ENCODE measurements at places on chromosomes 13 and 19.
A peak's percentile ranks its signal among the peaks of the same experiment; 100 is the strongest.

- DNase-seq = no peak
Measured at GRCh38 chr19:56294549-56294948, 20.1 kb downstream of the ZSCAN5A start.

DNA sequence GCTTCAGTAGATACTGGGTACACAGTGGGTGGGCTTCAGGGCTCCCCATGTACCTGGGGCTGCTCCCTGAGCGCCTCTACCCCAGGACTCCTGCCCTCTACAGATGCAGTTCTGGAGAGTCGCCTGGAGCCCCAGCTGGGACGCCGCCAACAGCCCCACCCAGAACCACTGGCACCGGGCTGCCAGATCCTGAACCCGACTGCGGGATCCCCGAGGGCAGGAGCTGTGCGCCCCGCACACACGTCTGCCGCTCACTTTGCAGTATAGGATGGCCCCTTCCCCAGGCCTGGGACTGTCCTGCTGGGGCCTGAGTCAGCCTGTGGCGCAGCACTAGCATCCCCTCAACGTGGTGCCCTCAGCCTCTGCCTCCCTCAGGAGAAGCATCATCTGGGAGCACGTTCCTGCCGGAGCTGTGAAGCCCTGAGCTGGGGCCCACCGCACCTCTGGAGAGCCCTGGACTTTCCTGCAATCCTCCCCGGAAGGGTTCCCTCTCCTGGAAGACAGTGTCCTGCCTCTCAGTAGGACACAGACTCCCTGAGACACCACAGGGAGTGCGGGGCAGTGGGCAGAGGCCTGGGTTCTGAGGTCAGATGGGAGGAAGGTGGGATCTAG lies 3.7 kb downstream of the REXO1 start:
- no peak for DNase-seq

DNA sequence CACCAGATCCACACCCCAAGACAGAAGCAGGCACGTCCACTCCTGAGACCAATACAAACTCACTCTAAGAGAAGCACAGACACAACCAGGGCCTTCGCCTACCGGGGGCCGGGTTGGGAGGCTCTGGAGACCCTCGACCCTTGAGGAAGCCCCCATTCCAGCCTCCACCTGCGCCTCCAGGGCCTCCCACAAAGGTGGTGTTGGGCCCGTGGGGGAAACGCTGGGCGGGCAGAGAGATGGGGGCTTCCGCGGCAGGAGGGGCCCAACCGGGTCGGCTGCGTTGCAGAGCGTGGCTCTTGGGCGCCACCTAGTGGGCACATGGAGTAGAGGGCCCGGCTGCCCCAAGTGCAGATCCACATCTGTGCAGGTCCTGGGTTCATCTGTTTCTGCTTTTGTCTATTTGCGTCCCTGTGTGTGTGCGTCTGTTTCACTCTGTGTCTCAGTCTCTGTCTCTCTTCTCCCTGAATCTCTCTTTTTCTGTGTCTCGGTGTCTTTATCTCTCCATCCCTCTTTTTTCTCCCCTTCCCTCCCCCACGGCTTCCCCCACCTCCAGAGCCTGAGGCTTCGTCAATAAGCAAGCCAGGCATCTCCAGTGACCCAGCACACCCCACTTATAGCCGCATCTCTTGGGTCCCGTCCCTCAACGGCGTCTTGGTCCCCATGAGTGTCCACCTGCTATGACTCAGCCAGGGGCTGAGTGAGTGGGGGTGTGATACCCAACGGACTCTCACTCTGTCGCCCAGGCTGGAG lies 10.5 kb upstream of the TINCR start:
- DNase-seq = peak; percentile 47

- DNase-seq = no peak
Measured at GRCh38 chr13:93430381-93430780, 203.8 kb downstream of the GPC6 start.

- DNase-seq = no peak
Measured at GRCh38 chr13:50676602-50677001, 166.9 kb downstream of the DLEU7 start.

GRCh38 chr13:97250560-97250959 lies 28.4 kb downstream of the MBNL2 start:
- DNase-seq = no peak

- DNase-seq = peak; percentile 10
Measured at GRCh38 chr19:36417752-36418286, 625 bp downstream of the ZFP82 start.

DNA sequence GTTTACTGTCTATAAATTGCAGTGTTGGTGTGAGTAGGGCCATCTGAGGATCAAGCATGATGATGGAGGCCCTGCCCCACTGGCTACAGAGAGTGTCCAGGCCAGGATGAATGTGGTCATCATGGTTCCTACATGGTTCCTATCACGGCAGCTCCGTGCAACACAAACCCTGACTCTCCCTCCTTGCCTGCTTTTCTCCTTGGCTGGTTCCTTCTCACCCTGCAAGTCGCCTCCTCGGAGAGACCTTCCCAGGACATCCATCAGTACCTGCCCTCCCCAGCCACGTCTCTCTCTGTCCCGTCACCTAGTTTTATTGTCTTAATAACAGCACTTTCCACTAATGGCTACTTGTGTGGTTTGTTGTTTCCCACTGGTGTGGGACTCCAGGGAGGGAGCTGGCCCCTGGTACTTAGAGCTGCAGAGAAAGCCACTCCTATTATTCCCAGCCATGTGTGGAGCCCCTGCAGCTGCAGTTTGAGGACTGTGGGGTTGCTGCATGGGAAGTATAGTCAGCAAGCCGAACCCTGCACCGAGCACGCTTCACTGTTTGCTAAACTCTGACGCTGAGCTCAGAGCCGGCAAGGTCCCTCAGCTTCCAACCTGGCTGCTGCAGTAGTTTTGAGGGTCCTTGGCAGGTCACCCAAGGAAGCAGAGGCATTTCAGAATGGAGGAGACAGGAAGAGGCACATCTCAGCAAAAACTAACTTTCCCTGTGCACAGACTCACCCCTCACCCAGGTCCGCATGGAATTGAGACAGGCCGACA lies 146.4 kb upstream of the VSTM2B start:
- no peak for DNase-seq

DNA sequence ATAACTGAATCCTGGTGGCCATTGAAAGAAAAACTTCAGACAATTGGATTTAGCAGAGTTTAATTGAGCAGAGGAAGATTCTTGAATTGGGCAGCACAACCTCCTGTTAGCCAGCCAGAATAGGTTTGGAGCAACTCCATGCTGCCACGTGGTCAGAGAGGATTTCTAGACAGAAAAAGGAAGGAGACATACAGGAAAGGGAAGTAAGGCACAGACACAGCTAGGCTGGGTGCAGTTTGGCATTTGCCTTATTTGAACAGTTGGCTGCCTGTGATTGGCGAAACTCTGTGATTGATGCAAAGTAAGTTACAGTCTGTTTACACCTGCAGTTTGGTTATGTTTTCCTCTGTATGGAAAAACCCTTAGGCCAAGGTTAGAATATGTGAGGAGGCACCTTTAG lies 85.8 kb upstream of the SPATA13 start:
- no peak for DNase-seq

- no peak for DNase-seq
Measured at GRCh38 chr13:21759463-21759862, 88.6 kb downstream of the FGF9 start.

GRCh38 chr13:30871588-30872275 lies 34.3 kb upstream of the MEDAG start:
- no peak for DNase-seq

DNA sequence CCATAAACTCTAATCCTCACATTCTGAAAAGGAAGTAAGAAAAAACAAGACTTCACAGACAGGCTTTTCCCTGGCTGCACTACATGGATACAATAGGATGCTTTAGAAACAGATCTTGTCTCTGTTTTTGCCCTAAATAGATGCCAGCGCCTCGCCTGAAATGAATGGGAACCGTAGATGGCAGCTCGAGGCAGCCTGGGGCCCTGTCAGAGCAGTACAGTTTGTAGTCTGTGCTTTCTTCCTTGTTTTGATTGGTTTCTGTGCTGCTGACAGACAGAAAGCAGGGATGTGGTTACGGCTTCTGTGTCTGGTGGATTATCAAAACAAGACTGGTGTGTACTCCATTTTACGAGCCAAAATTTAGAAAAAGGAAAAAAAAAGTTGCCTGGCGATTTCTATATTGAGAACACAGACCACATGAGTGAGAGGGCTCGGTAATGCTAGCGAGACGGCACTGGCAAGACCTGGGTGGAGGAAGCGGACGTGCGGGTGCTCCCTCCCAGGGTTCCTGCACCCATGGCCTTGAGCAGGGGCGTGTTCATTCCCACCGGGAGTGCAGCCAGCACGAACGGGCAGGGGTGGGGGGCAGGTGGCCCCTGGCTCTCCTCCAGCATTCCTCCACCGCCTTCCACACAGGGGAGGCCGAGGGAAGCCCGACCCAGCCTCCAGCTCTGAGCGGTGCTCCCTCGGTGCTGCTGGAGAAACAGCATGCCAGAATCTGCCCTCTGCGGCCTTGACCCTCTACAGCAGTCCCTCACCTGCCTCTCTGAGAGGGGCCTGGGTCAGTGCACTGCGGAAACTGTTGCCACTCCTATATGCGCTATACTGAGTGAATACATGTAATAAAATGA lies 37.6 kb upstream of the C1QTNF9 start:
- peak; percentile 61 for DNase-seq

- no peak for DNase-seq
Measured at GRCh38 chr13:29143847-29144246, 323.7 kb downstream of the MTUS2 start.

DNA sequence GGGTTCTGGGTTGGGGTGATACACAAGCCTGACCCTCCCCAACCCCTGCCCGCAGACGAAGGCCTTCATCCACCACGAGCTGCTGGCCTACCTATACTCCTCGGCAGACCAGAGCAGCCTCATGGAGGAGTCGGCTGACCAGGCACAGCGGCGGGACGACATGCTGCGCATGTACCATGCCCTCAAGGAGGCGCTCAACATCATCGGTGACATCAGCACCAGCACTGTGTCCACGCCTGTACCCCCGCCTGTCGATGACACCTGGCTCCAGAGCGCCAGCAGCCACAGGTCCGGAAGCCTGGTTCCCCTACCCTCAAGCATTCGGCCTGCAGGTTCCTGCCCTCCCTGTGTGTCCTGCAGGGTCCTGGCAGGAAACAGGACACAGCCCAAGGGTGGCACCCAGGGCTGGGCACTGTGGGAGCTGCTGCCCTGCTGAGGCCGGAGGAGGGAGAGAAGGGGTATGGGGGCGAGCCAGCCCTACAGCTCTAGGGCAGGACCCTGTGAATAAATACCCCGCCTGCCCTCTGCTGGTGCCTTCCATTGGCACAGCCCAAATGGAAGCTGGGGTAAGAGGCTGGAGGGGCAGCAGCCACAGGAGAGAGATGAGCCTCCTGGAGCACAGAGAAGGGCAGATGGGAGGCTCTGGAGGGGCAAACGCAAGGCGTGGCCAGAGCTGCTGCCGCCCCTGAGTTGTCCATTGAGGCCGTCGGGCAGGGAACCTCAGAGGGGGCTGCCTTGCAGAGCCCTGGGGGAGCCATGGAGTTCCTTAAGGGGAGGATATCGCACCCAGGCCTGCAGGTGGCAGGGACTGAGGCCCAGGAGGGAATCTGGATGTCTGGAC lies 6.8 kb downstream of the TMED1 start:
- no peak for DNase-seq

GRCh38 chr19:38692458-38693379 lies 45.3 kb downstream of the ACTN4 start:
- DNase-seq = no peak

DNA sequence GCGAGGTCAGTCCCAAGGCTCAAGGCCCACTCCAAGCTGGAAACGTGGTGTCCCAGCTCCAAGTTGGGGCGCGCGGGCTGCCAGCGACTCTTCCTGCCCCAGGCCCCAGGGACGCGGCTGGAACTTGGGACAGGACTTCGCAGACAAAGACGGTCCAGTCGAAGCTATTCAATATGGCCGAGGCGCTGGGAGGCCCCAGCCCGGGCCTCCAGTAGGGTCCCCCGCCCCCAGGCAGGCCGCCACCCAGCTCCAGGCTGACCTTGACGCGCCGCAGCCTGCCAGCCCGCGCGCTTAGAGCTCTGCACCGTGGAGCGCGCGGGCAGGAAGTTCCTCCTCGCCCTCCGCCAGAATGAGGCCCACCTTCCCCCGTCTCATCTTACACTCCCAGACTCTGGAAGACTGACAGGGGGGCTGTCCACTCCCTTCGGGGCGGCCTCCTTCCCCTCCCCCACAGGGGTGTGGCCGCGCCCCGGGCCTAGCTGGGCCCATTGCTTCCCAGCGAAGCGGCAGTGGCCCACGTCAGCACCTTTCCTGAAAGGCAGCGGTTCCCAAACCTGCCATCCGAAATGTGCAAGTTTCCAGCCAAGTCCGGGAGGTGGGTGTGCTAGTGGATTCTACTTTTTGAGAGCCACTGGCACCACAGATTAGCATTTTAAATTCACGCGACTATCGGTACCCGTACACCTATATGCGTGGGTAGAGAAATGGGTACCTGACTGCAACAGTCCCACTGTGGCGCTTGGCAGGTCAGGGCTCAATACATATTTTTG lies at the start of gene CCDC8:
Gene CCDC8 (minus strand): TSS at position 303 of the 770 bp plus-strand sequence. CDS start 754 bp downstream, outside the sequence.
- no peak for DNase-seq

DNA sequence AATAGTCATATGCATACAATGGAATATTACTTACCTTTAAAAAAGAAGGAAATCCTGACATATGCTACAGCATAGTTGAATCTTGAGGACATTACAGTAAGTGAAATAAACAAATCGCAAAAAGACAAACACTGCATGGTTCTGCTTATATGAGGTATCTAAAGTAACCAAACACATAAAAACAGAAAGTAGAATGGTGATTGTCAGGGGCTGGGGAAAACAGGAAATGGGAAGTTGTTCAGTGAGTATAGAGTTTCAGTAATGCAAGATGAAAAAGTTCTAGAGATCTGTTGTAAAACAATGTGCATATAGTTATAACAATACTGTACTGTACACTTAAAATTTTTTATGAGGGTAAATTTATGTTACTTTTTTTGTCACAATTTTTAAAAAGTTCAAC lies 219.4 kb downstream of the KLF5 start:
- no peak for DNase-seq

GRCh38 chr19:29622166-29623070 lies 16.3 kb downstream of the POP4 start:
- DNase-seq = no peak

GRCh38 chr19:34259367-34260095 lies 5.2 kb downstream of the GARRE1 start:
- no peak for DNase-seq

- no peak for DNase-seq
Measured at GRCh38 chr13:50224534-50224933, 209.3 kb downstream of the KCNRG start.

DNA sequence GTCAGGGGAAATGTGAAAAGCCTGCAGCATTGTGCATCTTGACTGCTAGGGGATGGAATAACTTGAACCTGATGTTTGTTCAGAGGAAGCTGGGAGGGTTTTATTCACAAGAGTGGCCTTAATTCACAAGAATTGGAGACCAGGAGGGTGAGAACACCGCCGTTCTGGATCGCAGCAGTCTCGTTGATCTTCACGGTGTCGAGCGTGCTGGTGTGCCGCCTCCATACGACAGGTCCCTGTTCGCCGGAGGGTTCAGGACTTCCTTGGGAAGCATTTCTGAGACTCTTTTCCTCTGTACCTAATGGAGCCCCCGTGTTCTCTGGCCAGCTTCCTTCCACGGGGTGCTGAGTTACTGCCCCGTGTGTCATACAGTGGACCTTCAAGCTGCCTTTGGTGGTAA lies 66.9 kb downstream of the ARHGEF7 start:
- no peak for DNase-seq

GRCh38 chr19:42290136-42290522 lies 11.8 kb upstream of the PRR19 start:
- no peak for DNase-seq

GRCh38 chr13:109749365-109749764 lies 37.0 kb downstream of the IRS2 start:
- DNase-seq = no peak

All from nucleus accumbens (tissue), 56 donors.